ENCODE measurements at places on chromosomes 12 and 14.

- DNase-seq = no peak
Measured at GRCh38 chr14:23202001-23202400, 18.5 kb upstream of the SLC7A8 start.

DNA sequence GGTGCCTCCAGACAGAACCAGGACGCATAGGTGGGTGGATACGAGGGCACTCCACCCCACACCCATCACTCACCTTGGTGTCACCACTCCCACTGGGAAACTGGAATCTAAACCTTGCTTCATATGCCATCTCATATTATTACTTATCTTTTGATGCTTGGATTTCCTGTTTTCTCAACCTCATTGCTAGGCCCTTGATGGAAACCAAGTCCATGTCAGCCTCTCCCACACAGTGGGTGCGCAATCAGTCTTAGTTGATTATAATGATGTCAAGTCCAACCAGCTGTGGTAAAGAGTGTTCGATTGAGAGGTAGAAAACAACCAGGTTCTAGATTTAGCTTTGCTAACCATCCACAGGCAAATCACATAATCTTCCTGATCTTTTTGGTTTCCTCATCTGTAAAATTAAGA lies 584 bp upstream of the DDHD1 start:
- DNase-seq = no peak

GRCh38 chr12:86234316-86234855 lies 21.8 kb downstream of the MGAT4C start:
- DNase-seq = no peak

GRCh38 chr12:108850854-108851573 lies 6.4 kb downstream of the SSH1 start:
- DNase-seq = peak; percentile 86

DNA sequence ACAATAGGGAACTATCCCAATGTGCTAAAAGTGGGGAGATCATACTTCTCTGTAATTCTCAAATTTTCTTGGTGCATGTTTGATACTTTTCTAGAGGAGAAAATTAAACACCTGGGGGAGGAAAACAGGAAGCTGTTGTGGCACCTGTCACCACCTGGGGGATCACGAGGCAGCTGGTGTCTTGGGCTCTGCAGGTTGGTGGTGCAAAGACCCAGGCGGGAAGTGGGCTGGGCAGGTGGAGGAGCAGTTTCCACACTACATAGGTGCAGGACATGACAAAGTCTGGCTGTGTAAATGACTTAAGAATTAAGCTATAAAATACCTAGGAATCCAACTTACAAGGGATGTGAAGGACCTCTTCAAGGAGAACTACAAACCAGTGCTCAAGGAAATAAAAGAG lies 23.2 kb downstream of the PEX5 start:
- DNase-seq = no peak

GRCh38 chr12:65741656-65742017 lies 82.6 kb upstream of the HMGA2 start:
- DNase-seq = peak; percentile 49

GRCh38 chr12:22459838-22460490 lies 84.4 kb downstream of the C2CD5 start:
- peak; percentile 67 for DNase-seq

DNA sequence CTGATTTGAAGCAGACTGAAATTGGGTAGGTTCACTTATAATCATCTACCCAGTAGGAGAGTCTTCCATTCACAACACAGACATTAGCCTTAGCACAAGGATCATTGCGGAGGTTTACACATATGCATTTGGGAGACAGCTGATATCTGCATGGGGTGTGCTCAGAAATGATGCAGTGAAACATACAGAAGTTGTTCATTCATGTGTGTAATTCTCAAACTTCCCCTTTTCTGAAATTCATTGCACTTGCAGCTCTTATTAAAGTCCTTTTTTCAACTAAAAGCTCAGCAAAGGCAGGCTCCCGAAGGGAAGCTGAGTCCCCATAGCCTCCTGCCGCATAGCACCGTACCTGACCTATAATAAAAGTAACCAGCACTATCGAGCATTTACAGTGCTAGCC lies 218.3 kb upstream of the CRY1 start:
- no peak for DNase-seq

Data from fibroblast of pulmonary artery (primary cell).